Activated naive CD4-positive, alpha-beta T cell (primary cell): ENCODE measurements at places on chromosomes 11 and 22.

DNA sequence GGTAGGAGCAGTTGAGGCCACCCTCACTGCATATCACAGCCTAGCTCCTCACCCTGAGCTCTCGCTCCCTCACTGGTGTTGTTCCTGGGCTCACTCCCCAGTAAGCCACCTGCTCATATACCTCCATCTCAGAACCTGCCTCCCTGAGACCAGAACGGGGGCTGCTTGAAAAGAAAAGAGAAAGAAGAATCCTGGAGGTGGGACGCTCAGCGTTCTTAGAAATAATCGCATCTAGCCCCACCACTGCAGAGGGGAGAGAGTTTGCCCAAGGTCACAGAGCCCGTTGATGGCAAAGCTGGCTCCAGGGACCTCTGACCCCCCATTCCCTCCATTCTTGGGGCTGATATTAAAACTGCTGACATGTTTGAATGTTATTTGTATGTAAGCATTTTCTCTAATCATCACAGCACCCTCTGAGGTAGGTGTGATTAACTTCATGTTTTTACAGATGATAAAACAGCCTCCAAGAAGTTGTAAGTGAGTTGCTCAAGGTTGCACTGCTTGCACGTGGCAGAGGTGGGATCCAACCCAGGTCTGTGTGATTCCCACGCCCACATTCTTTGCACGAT is 132.6 kb upstream of the TEAD1 start:
- DNase-seq, result no peak

GRCh38 chr11:29002816-29003215 is 894.6 kb downstream of the METTL15 start:
- no peak for DNase-seq

DNA sequence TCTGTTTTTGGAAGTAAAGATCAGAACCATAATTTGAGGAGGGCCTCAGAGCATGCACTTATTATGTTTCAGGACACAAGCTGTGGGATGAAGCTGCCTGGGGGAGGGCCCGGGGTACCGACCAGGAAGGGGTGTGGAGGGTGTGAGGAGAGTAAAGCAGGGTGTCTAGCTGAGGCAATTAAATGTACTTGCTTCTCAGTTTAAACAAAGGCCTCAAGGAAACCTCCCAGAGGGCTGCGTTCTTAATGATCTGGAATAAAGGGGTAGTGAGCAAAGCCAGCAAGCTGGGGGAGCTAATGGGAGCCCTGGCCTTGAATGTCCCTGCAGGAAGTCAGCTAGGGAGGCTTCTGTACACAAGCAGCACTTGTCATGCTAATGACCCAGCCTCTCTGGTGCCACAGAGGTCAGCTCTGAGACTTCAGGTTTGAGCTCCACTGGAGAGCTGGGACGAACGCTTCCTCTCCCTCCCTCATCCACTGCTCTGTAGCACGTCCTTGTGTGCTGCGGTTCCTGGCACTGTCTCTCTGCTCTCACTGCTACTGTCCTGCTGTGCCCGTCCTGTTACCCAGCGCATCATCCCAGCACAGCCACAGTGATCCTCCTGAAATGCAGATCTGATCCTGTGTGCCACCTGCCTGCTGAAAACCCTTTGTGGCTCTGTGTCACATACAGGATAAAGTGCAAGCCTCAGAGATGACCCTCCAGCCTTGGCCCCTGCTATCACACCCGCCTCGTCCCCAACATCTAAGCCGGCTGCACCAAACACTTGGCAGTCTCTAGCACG is 159.7 kb downstream of the DBX1 start:
- no peak for DNase-seq

DNA sequence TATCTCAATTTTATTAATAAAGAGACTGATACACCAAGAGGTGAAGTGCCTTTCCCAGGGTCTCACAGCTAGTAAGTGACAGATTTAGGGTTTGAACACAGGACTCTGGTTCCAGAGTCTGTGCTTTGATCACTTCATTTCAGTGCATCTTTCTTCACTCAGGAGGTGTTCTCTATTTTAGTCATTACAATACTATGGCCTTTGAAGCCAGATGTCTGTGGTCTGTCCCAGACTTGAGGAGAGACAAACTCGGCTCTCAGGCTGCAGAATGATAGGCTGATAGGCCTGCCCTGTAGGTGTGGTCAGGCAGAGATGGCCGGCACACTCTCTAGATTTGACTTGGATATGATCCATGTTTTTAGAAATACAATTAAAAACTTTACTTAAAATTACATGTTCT is 478.5 kb upstream of the CCDC90B start:
- no peak for DNase-seq

- no peak for DNase-seq
These were observed at the start of gene PRSS23 for GRCh38 chr11:86800076-86800959. Gene PRSS23, plus strand, starts transcription at chr11:86800542. Its CDS starts 7,102 bp downstream, at chr11:86807644.

DNA sequence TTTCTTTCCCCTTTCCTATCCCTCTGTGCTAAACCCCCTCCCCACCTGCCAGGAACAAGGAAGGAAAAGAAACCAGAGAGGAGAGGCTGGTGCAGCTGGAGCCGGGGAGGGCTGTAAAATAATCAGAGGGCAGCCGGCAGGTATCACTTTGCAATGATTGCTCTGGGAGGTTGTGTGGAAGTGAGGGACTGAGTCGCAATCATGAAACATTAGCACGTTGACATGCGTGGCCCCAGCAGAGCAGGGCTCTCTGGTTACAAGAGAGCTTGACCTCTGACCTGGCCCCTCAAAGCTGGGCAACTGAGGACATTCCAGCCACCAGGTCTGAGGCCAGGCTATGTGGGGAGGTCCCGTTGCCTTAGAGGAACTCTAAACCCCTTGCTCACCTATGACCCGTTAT is 170.8 kb upstream of the BDNF start:
- no peak for DNase-seq

DNA sequence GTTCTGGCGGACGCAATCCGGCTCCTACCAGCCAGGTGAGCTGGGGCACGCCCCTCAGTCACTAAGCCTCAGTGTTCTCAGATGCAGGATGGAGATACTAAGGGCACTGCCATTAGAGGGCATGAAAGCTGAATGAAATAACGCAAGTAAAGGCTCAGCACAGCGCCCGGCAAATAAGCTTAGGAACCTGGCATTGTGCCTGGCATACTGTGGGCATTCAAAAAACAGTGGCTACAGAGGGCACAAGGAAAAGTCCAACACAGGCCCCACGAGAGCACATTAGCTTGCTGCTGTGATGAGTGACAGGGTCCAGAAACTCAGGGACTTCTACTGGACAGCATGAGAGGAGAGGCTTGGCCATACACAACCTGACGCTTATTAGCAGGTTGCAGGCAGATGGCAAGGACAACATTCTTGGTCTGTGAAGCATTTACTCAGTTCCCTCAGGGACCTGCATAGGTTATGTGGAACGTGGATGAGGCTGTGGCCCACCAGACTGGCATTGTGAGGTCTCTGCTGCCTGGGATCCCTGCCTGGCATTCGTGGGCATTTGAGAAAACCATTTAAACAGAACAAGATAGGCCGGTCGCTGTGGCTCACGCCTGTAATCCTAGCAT is 12.2 kb downstream of the TXN2 start:
- DNase-seq, result no peak

- no peak for DNase-seq
These were observed 1.8 kb downstream of the TUBA8 start for GRCh38 chr22:18112440-18112839.

GRCh38 chr11:40314327-40314726 is 1145.1 kb downstream of the LRRC4C start:
- no peak for DNase-seq
